Natural killer cell (primary cell): ENCODE measurements at places on chromosomes 11 and 22. TPM values are rescaled to one million over a fixed set of nuclear protein-coding genes. Genes with fewer than 3 reads are reported as not detected.

The PRODH gene
- not detected for total RNA-seq

DNA sequence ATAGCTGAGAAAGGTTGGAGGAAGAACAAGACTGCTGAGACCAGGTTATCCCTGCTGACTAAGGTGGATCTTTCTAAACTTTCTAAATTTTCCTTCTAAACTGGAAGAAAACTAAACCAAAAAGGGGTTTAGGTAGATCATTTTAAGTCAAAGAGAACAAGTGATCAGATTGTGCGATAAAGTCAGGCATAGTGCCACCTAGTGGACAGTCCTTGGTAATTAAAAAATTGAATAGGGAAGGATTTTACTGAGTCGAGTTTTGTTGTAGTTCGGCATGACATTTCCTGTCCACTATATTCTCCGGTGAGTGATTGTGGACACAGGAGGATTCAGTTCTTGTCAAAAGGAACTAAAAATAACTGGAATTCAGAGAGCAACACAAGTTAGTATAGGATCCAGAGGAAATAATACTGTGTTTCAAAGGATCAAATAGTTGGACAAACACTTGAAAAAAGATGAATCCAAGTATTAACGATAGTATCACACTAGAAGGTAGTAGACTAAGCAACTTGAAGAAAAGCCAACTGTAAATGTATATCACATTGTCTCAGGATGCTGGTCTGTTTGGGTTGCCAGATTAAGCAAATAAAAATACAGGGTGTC lies 1236.4 kb downstream of the FAM181B start:
- H3K27ac ChIP-seq, result no peak overlapping the region
- peak; percentile 18 for DNase-seq
- no peaks in the 10 kb centered on the region for H3K27me3 ChIP-seq
- H3K4me3 ChIP-seq, result no peak overlapping the region
- H3K36me3 ChIP-seq, result no peaks in the 10 kb centered on the region

GRCh38 chr11:109384873-109385272 lies 37.1 kb upstream of the C11orf87 start:
- H3K4me3 ChIP-seq, result no peak overlapping the region
- H3K36me3 ChIP-seq, result no peaks in the 10 kb centered on the region
- no peaks in the 10 kb centered on the region for H3K4me1 ChIP-seq
- no peaks in the 10 kb centered on the region for H3K27me3 ChIP-seq

DNA sequence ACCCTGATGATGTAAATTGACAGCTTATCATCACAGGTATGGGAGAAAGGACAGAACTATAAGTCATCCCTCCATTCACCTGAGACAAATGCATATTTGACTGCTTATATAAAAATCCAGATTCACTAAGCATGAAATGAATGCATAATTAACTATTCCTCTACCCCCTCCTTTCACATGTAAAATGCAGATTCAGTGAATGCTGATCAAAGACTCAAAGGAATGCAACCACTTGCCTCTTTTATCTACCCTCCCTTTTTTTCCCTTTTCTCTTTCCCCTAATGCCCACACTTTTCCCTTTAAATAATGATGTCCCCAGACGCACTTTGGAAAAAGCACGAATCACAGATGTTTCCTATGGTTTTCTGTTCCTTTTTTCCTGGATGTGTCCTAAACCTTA lies 4.5 kb upstream of the PLAAT4 start:
- DNase-seq, result no peak
- no peak overlapping the region for H3K4me3 ChIP-seq
- H3K36me3 ChIP-seq, result no peaks in the 10 kb centered on the region
- peaks cover 53% of the 10 kb centered on the region for H3K4me1 ChIP-seq
- H3K27me3 ChIP-seq, result no peaks in the 10 kb centered on the region

GRCh38 chr11:21511835-21512440 lies 680.9 kb upstream of the ANO5 start:
- no peaks in the 10 kb centered on the region for H3K4me1 ChIP-seq
- H3K27me3 ChIP-seq, result no peaks in the 10 kb centered on the region
- DNase-seq, result no peak
- H3K36me3 ChIP-seq, result no peaks in the 10 kb centered on the region

GRCh38 chr22:39567135-39567946 lies 3.2 kb upstream of the CACNA1I start:
- no peak for DNase-seq
- H3K4me1 ChIP-seq, result peaks cover 15% of the 10 kb centered on the region
- no peaks in the 10 kb centered on the region for H3K36me3 ChIP-seq
- no peak overlapping the region for H3K27ac ChIP-seq
- no peaks in the 10 kb centered on the region for H3K27me3 ChIP-seq
- H3K4me3 ChIP-seq, result no peak overlapping the region

The THY1 gene
- not detected for total RNA-seq
